Psoas muscle (tissue), 8 donors: ENCODE measurements at places on chromosomes 2 and 18. TPM values are rescaled to one million over a fixed set of nuclear protein-coding genes. Genes with fewer than 3 reads are reported as not detected.

DNA sequence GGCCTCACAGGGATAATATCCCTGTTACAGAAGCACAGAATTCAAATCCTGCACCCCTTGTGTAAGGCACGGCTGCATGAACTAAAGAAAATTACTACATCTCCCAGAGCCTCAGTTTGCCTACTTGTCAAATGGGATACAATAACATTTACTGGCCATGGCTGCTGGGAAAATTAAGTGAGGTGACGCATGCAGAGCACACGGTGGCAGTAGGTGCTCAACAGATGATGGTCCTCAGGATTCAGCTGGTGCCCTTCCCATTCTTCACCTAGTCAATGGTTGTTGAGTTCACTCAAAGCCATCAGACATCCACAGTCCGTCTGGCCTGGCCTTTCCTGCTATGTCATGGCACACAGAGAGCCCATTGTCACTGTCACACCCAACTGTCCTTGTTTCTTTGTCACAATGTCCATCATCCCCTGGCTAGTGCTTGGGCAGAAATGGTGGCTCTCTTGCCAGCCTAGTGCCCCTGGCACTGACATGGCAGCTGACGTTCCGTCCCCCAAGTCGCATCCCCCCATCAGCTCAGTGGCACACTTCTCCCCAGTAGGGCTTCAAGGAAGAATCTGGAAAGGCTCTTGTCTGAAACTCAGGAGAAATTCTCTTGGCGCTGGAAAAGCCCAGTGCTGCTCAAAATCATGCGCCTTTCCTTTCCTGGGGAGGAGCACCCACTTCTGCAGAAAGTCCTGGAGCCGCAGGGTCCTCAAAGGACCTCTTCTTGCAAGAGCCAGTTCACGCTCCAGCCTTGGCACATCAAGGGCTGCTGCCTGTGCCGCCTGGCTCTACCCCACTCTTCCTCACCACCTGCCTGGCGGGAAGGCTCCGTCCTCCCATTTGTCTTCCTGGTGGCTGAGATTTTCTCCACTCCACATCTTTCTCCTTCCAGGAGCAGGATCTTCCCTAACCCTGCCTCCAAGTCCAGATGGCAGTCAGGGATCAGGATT, 55.9 kb upstream of the SLC66A3 start:
- no peak for DNase-seq

Gene KCNK3
- total RNA-seq, result 0.06 TPM

DNA sequence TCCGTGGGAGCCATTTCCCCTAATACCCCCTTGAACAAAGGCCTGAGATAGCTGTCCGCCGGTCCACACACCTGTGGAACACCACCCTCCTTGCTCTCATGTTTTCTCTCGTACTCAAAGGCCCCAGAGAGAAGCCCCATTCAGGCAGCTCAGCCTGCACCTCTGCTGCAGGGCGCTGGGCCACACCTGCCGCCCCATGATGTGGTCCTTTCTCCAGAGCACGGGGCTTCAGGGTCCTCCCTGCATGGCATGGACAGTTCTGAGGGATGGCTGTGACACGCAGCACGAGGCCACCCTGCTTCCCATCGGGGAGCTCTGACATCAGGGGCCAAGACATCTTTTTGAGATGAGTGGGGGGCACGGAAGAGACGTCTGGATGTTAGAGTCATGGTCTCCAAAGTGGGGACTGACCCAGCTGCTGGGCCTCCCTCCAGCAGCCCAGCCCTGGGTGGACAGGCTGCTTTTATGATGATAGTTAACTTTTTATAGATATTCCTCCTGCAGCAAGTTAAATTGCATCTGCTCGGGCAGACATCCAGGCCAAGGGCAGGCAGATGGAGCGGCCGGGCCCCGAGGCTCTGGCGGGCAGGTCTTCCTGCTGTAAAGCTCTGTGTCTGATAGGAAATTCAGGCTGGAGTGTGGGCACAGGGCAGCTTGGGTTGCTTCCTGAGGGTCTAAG, 56.7 kb downstream of the SDC1 start:
- no peak for DNase-seq

- no peak for DNase-seq
Measured at GRCh38 chr2:213011505-213011904, 139.9 kb downstream of the IKZF2 start.

- DNase-seq, result peak; percentile 19
Measured at GRCh38 chr2:127634066-127634617, 11.8 kb upstream of the GPR17 start.

DNA sequence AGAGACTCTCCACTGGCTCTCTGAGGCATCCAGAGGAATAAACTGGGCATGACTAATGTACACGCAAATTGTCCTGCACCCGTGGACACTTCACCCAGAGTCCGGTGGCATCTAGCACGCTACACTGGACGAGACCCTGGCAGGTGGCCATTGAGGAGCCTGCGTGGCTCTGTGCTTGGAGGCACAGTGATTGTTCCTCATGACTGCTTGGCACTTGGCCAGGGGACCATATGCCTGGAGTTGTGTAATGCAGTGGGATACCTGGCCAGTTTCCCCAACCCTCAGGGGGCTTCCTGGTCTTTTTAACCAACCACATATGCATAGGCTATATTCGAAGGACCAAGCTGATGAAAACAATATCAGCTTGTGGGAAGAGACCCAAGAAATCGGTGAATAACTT, 66.6 kb downstream of the MTCL1 start:
- peak; percentile 27 for DNase-seq
